NCI-H526 treated with DMSO at 0.1 percent for 48 hours (cell line): ENCODE measurements at places on chromosomes 3 and 15.
A peak's percentile ranks its signal among the peaks of the same experiment; 100 is the strongest.

DNA sequence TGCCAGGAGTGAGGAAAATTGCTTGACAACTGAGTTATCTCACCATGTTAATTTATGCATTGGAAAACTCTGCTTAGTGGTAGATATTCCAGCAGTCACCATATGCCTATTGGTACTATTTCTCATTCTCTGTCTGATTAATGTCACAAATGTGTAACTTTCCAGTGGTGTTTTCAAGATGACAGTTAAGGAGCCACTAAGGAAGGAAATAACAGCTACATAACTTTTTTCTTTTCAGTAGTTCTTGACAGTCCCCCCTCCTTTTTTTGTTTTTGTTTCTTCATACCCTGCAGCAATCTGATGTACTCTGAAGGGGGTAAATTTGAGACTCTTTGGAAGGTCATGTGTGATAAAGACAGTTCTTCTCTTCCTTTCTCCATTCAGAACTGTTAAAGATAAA lies 13.1 kb downstream of the RASA2 start:
- DNase-seq: no peak

DNA sequence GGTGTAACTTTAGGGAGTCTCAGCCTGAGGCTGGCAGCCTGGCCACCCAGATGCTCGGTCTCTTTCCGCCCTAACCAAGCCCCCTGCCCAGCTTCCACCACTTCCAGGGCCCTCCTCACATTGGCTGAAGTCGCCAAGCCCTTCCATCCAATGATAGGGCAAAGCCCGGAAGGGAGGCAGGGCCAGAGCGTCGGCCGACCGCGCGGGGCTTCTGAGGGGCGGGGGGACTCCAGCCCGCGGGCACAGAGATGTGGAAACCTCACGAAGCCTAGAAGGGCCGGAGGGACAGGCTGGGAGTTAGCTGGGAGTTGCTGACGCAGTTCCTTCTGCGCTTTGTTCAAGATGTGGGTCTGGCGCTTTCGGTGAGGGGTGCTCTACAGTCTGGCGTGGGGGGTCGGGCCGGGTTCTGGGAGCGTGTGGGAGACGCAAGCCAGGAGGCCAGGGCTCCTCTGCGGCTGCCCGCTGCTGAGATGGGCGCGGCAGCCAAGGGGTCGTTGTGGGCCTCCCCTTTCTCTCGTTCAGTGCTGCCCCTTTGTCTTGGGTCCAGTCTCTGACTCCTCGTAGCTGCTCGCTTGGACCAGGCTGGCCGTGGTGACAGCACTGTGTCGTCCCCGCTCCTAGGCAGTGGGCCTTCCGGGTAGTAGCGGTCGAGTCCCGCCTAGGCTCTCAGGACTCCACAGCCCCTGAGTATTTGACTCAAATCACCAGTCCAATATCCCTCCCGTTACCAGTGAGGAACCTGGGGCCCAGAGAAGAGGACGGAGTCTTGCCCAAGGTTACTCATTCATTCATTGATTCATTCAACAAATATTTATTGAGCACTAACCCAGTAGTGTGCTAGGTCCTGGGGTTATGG lies at the start of gene ZNF660:
Gene ZNF660 (plus strand): TSS at position 319 of the 856 bp plus-strand sequence. CDS start 9,230 bp downstream, outside the sequence.
- DNase-seq: peak; percentile 67

- DNase-seq: no peak
Observed at GRCh38 chr3:37989821-37990480, 635 bp upstream of the VILL start.

DNA sequence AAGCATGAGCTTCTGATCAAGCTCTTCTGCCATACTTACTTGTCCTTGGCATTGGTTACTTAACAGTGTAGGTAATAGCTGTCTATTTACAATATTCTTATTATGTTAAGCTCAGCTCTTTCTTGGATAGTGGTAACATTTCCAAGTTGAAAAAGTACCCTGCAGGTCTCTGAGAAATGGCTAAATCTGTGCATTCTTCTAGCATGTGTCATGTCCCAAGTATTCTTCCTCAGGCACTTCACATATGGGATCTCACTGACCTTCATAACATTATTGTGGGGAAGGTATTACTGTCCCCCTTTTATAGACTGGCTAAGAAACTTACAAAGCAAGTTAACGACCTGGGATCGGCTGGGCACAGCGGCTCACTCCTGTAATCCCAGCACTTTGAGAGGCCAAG lies 236.1 kb downstream of the RORA start:
- DNase-seq: no peak

- DNase-seq: no peak
Observed at GRCh38 chr15:77001966-77002365, 7.0 kb downstream of the PSTPIP1 start.

- no peak for DNase-seq
Observed at GRCh38 chr3:58996730-58997129, 53.1 kb downstream of the CFAP20DC start.

GRCh38 chr3:69254351-69254750 lies 131.5 kb downstream of the FRMD4B start:
- no peak for DNase-seq

DNA sequence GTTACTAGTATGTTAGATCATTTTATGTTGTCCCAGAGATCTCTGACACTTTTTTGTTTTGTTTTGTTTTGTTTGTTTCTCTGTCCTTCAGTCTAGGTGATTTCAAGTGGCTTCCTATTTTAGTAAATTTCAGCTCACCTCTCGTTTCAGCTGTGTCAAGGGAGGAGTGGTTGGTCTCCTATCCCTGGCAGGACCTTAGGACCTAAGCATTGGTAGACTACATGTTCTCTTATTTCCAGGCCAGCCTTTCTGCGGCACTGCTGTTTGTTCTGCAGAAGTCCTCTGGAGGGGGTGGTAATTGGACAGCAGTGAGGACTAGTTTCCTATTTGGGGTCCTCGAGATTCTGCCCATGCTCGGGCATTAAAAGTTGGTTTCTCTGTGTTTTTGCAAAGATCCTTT lies 31.8 kb downstream of the MGA start:
- no peak for DNase-seq

- DNase-seq: no peak
Observed at GRCh38 chr3:112646623-112647022, 5.7 kb upstream of the CCDC80 start.

DNA sequence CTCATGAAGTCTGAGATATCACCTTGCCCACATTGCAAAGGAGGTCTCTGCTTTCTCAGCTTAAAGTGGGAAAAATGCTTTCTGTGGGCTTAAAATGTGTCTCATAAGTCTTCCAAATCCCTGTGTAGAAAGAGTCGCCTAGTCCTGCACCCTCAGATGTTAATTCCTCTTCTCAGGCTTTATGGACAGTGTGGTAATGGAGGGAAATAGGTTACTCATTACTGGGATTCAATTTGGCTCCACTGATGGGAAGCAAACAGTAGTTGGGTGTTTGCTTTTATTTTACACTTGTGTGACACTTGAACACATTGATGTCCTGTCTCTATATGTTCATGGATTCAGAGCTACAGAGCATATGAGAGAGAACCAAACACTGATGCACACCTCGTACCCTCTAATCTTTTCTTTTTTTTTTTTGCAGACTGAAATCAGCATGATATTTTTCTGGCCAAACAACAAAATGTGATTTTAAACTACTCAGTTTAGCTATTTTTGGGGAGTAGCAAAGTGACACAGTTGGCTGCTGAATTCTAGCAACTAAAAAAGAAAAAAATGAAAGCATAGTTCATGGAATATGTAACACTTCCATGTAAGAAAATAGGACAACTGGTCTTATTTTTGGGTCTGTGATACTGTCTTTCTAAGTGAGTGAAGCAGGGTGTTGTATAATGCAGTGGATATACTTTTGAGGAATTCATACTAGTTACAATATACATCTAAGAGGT lies 8.6 kb downstream of the PTPRG start:
- no peak for DNase-seq

GRCh38 chr15:95368191-95368590 lies 962.3 kb upstream of the NR2F2 start:
- no peak for DNase-seq

DNA sequence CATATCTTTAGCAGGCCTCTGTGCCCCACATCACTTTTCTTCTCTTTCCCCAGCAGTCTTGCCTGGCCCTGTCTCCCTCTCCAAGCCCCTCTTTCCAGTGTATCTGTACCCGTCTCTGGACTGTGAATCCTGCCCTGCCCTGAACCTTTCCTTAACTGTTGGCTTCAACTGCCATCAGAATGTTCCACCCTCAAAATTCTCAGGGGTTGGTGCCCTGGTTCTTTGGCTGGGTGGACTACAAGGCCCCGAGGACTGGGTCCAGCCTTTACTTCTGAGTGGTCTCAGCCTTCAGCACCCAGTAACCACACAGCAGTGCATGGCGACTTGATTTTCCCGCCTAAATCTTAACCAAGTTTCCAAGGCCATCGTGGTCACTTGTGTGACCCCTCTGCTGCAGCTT lies 333.5 kb upstream of the RGMA start:
- DNase-seq: no peak

- DNase-seq: no peak
Observed at GRCh38 chr3:13839253-13839652, 40.6 kb downstream of the WNT7A start.

DNA sequence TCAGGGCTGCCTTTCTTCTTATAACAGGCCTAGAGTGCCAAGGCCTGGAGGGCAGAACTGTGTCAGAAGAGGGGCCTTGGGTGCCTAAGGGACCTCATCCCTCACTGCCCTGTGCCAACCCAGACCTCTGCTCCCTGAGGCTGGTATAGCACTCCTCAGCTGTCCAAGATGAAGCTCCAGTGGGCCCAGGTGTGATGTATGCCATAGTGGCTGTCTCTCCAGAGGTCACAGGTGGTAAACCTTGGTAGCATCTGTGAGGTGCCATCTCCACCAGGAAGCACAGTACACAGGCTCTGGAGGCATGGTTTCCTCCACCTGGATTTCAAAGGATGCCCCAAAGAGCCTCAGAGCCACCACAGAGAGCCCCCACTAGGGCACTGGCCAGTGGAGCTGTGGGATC lies 12.3 kb upstream of the KLHL40 start:
- no peak for DNase-seq

- DNase-seq: no peak
Observed at GRCh38 chr3:4741106-4741403, 238.2 kb upstream of the BHLHE40 start.

GRCh38 chr3:151769175-151769574 lies 35.4 kb downstream of the AADACL2 start:
- DNase-seq: no peak

- no peak for DNase-seq
Observed at GRCh38 chr15:58952751-58953150, 19.3 kb upstream of the SLTM start.

GRCh38 chr3:71601811-71602210 lies 18.3 kb upstream of the FOXP1 start:
- DNase-seq: no peak

DNA sequence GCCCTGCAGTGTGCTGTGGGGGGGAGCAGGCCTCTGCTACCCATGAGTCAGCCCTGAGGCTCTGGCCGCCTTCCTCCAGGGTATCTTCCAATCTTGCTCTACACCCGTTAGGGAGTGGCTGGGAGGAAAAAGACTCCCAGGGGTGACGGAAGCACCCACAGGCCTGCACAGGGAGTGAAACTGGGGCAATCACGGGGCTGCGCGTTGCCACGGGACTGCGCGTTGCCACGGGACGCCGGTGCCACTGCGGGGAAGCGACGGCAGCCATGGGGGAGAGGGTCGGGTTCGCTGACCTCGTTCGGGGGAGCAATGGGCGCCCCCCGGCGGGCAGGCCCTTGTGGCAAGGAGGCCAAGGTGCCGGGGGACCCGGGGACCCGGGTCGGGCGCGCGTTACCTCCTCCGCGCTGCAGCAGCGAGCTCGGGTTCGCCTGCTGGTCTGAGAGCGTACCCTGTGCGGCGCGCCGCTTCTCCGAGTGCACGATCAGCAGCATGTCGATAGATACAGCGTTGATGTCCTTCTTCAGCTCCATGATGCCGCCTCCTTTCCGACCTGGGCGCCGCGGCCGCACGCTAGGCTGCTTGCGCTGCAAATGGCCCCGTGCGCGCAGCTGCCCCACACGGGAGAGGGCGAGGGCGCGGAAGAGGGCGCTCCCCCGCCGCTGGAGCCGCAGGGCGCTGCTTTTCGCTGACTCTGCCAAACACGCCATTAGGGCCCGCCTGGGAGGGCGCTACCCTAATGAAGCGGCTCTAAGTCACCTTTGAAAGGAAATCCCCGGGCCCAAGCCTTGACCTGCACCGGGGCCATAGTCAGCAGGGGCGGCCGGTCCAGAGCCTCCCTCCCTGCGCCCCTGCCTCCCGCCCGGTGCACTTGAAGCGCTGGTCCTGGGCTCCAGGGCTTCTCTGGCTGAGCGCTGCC lies at the start of gene KY:
Gene KY (minus strand): TSS at position 592 of the 916 bp plus-strand sequence. CDS start 62 bp downstream, at position 530.
- DNase-seq: peak; percentile 31

- no peak for DNase-seq
Observed at GRCh38 chr3:172082269-172082668, 42.9 kb downstream of the FNDC3B start.

DNA sequence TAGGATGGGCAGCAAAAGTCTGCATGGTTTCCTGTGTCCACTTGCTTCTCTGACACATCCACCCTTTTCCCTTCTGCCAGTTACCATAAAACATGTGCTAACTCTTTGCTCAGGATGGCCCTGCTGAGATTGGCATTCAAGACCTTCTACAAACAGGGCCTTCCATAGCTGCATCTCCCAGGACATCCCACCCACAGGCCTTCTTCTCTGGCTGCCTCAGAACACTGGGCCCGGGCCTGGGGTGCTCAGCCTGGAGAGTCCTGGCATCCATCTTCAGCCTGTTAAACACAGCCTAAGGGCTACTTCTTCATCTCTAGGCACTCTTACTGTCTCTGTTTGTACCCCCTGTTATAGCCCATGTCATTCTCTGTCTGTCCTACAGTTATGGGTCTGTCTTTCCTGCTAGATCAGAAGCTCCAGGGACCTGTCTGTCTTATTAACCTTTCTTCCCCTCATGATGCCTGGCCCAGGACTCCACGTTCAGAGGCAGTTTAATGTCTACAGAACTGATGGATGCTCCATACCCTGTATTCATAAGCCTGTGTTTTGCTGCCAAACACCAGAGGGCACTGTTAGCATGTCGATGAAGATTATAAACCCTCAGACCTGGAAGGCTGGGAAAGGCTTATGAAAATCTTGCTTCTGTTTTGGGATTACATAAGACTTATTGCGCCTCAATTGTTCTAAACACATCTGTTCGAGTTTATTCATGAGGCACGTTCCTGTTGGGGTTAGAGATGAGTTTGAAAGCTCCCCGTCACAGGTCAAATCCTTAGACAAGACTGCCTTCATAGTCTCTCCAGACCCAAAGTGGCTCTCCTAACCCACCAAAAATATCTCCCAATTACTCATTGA lies 16.5 kb downstream of the SEMA3G start:
- peak; percentile 59 for DNase-seq

- DNase-seq: no peak
Observed at GRCh38 chr15:100103828-100104227, 237.9 kb downstream of the ADAMTS17 start.

DNA sequence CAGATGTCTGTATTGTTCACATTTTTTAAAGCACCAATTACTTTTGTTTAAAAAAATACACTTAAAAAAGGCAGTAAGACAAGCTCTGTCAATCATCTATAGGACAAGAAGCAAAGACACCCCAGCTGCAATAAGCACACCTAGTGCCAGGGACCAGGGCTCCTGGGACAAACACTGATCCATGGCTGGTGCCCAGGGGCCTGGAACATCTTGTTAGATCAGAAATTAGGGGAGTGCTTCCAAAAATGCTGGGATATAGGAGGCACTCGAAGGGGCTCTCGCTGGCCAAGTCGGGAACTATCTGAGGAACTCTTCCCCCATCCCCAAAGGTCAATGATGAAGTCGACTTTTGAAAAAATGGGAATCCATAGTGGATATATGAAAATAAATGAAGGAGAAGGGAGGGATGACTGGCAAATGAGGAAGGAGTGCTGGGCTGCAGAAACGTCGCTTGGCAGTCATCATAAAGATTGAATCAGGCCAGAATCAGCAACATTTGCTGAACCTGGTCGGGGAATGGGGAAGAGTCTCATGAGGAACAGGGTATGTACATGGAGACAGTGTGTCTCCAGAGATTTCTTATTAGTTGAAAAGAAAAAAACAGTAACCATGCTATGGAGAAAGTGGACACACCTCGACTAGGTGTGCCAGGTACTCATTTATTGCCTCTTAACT lies 28.5 kb downstream of the TSPAN3 start:
- no peak for DNase-seq
